Esophagus squamous epithelium (tissue), 5 donors: ENCODE measurements at places on chromosomes 7 and 10.

- no peak for DNase-seq
These were observed 3.5 kb upstream of the GSTK1 start for GRCh38 chr7:143259765-143260164.

DNA sequence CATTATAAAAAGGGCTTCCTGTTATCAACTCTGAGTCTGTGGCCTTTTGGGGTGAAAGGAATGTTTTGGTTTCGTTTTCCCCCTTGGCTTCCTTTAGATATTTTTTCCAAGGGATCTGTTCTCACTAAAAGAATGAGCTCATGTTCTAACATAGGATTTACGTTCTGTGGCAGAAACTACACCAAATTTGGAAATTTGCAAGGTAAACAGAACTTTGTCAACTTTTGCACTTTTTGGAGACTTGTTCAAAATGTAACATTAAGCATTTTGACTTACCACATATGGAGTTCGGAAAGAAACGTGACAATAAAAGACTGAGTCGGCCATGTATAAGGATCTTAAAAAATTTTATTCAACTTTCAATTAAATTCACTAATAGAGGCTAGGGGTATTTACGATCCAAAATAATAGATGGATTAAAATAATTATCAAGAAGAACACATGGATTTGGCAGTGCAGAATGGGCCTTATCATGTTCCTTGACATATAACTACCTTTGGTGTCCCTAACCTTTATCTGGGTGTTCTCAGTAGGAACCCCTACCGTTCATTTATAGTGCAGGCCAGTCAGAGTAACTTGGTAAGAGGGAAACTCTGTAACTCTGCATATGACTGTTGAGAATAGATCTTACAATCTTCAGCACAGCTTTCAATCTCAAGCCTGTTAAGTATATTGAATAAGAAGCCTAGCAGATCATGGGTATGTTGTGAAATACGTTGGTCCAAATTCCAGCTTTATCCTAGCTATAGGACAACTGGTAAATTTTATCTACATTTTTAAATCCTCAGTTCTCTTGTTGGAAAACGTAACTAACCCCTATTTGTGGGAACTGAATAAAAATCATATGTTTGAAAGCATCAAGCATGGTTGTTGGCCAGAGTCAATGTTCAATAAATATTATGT, 11.8 kb downstream of the CPED1 start:
- no peak for DNase-seq

- DNase-seq = no peak
These were observed 70.6 kb downstream of the STEAP1B start for GRCh38 chr7:22429386-22429785.

DNA sequence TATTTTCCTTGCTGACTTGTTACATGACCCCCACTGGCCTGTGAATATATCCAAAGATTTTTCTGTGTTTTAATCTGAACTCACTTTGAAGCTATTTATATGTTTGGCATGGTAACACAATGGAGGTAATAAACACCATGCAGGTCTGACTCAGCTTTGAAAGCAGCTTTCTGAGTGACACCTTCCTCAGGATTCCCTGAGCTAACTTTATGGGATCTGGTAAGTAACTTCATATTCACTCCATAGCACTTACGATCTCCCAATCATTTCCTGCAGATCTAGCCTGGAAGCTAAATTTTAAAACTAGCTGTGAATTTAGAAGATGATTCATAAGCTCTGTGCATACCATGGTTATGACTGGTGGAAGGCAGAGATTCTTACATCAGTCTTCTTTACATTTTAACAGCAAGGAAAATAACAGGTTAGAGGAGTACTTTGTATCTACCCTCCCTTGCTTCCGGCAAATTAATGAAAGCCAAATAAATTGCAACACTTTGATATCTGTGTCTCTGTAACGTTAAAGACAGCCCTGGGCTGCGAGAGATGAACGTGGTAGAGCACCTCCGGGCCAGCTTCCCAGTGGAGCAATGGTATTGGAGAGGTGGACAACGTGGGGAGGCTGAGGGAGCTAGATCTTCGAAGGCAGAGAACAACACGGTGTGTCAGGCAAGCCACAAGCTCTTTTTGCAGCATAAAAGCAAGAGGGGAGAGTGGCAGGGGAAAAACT, 170.2 kb upstream of the KLF14 start:
- DNase-seq = no peak

GRCh38 chr7:110421490-110422241, 669.3 kb upstream of the LRRN3 start:
- DNase-seq = no peak

DNA sequence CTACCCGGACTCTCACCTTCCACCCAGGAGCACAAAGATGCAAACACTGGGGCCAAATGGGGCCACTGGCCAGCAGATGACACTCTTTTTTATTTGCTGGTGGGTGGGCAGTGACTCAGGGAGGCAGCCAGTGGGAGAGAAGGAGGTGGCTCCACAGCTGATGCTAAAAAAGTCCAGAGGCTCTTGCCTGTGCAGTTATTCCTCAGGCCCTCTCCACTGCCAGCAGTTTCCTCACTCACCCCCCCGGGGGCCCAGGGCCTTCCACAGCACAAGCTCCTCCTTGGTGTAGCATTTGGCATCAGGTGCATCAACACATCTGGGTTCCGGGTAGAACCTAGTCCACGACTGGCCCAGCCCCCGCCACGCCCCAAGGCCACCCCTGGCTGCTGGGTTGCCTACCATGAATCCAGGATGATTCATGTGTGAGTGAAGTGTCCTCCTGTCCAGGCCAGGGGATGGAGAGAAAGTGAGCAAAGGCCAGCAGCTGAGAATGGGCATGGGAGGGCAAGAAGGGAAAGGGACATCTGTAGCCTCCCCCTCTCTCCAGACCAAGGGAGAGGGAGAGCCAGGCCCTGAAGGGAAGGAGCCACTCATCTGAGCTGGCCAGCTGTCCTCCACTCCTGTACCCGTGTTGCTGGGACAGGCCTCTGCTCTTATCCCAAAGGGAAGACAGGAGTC, 1.7 kb upstream of the KCNH2 start:
- no peak for DNase-seq

DNA sequence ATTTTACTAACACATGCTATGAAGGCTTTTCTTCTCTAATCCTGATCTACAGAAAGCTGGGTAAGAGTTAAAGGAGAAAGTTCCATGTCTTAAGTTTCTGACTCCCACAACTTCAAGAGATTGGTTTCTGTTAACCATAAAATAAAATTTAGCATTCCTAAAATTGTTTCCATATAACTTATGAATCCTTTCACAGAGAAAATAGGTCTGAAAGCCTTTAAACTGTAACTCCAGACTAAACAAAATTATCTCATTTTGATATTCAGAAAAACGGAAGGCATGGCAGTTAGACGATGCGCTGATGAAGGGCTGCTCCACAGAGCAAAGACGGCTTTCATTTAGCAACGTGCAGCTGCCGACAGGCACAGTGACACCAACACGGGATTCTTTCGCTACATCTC, 133.3 kb downstream of the SLC25A13 start:
- no peak for DNase-seq

DNA sequence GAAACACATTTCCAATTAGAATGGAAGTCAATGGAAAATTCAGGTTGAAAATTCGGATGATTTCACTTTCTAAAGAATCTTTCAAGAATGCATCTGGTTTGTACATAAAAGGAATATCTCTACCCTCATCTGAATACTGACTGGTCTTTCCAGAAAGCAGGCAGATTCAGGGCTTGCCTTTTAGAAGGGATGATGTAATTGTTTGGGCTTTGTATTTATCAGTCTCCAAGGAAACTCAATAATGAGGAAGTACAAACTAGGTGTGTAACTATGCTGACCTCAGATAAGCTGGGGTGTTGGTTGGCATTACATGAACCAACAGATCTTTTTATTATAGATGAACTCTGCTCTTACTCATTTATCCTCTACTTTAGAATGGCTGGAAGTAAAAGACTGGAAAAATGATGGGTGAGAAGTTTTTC, 24.1 kb downstream of the PDLIM1 start:
- DNase-seq = no peak

DNA sequence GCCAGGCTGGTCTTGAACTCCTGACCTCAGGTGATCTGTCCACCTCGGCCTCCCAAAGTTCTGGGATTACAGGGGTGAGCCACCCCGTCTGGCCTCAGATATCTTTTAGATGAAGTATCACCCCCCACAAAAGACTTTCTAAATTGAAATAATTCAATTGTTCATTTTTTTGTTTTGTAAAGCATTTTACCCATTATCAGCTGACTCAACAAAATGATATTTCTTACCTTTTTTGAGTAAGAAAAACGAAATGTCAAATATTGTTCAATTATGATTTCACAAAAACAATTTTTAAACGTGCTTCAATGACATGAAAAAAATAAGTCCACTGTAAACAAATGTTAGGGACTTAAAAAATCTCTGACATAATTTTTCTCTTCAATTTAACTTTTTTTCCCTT, 822 bp upstream of the PRPF18 start:
- DNase-seq = no peak

GRCh38 chr10:80167471-80168161, 35.1 kb downstream of the PLAC9 start:
- no peak for DNase-seq

DNA sequence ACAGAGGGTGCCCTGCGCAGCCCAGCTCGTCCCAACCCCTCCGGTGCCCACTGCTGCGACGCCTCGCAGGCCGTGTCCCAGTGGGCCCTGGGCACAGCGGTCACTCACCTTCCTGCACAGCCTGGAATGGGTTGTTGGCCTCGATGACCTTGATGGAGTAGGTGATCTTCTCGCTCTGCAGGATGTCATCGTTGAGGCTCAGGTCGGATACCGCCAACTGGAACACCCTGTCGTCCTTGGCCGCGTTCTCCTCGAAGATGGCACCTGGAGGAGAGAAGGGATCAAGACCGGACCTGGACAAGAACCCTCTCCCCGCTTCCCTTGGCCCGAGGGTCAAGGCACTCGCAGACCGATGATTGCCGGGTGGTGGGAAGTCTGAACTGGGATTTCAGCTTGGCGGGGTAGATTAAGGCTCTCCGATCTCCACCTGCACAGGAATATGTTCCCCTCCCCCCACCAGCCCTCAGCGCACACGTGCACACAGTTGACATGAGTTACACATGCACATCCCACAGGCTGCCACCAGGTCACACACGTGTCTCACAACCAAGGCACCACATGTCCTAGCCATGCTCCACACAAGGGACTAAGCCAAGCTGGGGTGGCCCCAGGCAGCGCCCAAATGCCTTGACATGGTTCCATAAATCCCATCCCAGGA, 2.6 kb downstream of the GRID1 start:
- no peak for DNase-seq

- no peak for DNase-seq
These were observed 268.3 kb upstream of the FERD3L start for GRCh38 chr7:19413443-19413965.

DNA sequence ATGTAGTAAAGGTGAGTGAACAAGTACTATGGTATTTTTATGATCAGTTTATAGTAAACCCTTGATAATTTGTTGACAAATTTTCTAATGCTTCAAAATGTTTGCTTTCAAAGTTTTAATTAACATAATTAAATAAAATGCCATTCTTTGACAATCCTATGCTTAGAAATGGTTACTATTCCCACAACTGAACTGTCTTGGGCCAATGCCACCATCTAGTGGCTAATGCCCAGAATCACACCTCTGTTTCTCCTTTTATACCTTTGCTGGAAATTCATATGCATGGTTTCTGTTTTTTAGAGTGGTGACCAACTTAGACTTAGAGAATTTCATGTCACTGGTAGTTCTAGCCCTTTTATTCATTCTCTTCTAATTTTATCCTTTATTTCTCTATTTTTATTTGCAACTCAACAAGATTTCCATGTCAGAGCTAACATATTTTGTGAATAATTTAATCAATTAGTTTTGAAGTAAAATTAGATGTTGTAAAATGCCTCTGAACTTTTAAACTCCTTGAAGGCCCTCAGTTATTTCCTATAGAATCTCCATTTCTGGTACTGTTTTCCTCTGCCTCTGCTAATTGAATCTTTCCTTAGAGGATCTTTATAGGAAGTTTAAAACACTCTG, 31.1 kb downstream of the PCGF5 start:
- DNase-seq = peak; percentile 3

GRCh38 chr10:74728225-74728624, 98.2 kb upstream of the KAT6B start:
- no peak for DNase-seq

DNA sequence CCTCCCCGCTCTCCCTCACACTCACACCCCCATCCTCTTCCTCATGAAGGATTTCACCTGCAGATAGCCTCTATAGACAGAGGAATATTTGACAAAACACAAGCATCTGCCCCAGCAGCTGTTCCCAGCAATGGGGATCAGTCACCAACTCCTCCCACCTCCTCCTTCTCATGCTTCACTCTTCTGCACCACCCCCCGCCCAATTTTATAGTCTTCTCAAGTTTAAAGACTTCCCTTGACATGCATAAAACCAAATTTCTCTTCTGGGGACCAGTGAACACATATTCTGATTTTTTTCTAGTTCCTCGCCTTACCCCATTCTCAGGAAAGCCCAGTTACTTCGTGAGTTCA, 654.4 kb downstream of the LRMDA start:
- DNase-seq = no peak

GRCh38 chr7:73623798-73624668, at the start of gene MLXIPL:
MLXIPL (minus strand) TSS chr7:73624522; CDS start chr7:73624492, 30 bp downstream.
- no peak for DNase-seq

DNA sequence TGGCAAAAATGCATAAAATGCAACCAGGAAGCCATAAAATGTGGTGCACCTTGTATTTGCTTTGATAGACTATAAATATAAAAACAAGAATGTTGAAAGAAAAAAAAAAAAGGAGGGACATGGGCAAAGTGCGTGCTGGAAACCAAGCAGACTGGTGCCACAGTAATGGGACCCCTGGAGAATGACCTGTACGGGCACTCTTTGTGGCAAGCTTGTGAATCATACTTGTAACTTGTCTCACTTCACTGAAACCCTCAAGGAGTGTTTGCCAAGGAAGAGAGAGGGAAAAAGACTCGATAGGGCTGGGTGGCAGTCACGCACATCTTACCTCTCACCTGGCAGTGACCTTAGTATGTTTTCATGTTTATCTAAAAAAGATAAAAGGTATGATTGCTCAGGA, 1183.6 kb downstream of the GATA3 start:
- no peak for DNase-seq

DNA sequence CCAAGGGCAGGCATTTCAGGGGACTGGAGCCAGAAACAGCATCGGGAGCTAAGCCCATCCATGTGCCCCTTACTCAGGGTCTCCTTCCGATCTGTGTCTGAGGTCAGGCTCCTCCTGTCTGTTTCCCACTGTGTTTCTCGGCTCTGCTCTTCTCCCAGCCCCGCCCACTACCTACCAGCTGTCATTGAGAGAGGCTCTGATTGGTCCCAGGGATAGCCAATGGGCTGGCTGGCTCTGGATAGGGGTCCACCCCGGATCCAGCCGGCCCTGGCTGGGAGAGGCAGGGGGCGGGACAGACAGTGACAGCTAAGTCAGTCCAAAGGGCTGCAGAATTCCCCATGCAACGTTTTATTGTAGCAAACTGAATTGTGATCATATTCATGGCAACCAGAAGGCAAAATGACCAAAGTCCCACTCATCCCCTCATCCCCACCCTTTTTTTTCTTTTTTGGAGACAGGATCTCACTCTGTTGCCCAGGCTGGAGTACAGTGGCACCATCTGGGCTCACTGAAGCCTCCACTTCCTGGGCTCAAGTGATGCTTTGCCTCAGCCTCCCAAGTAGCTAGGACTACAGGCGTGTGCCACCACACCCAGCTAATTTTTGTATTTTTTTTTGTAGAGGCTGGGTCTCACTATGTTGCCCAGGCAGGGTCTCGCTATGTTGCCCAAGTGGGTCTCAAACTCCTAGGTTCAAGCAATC, 76.3 kb downstream of the CLIP2 start:
- DNase-seq = no peak
